ENCODE measurements at places on chromosomes 11 and 22.
A peak's percentile ranks its signal among the peaks of the same experiment; 100 is the strongest.

- DNase-seq: no peak
Observed at GRCh38 chr22:25750569-25751173, 8.7 kb downstream of the MYO18B start.

GRCh38 chr11:123665306-123665705 is 10.9 kb upstream of the SCN3B start:
- no peak for DNase-seq

GRCh38 chr11:115317277-115318185 is 186.7 kb downstream of the CADM1 start:
- no peak for DNase-seq

DNA sequence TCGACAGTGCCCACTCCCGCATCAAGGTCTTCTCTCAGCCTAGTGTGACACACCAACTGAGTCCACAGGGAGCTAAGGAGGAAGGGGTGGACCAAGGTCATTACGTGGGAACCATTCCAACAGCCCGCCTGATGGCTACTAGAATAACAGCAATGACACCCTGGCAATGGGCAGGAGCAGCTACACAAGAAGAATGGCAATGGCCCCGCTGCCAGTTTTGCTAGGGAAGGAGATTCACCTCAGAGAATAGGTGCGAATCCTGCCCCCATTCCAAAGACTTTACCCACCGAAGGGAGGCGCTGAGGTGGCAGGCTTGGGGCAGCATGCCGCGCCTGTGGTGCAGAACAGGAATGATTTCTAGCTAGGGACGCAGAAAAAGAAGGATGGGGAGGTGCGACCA is 9.1 kb downstream of the WT1 start:
- no peak for DNase-seq

- DNase-seq: no peak
Observed at GRCh38 chr11:59204746-59205145, 8.0 kb downstream of the MPEG1 start.

GRCh38 chr11:44600839-44601383 is 35.4 kb downstream of the CD82 start:
- no peak for DNase-seq

DNA sequence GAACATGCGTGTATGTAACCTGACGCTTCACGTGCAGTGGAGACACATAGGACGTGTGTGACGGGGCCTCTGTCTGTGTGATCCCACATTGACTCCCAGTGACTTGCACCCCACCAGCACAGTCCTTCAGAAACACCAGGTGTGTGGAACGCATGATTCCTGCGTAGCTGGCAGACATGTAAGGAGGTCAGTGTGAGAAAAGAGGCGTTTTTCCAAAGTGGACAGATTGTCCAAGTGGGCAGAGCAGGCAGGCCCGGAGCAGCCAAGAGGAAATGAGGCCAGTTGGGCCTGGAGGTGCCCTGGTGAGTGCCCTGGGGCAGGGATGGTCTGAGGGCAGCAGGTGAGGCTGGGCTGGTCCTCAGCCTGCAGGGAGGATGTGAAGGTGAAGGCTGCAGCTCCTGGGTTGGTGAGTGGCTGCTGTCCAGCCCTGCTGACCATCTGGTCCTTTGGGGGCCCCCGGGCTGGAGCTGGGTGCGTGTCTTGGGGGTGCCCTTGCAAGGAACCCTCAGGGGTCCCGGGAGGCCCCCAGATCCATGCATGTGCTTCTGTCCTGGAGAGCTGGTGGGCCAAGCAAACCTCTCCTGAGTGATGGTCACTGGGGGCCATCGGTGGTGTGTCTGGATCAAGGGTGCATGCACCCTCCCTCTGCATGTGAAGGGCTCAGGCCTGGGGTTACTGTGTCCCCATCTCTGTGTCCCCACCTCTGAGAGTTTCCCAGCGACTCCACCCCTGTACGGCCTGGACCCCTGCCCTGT is 26.6 kb downstream of the SHANK3 start:
- DNase-seq: no peak

- no peak for DNase-seq
Observed at GRCh38 chr11:40877256-40877655, 582.2 kb downstream of the LRRC4C start.

DNA sequence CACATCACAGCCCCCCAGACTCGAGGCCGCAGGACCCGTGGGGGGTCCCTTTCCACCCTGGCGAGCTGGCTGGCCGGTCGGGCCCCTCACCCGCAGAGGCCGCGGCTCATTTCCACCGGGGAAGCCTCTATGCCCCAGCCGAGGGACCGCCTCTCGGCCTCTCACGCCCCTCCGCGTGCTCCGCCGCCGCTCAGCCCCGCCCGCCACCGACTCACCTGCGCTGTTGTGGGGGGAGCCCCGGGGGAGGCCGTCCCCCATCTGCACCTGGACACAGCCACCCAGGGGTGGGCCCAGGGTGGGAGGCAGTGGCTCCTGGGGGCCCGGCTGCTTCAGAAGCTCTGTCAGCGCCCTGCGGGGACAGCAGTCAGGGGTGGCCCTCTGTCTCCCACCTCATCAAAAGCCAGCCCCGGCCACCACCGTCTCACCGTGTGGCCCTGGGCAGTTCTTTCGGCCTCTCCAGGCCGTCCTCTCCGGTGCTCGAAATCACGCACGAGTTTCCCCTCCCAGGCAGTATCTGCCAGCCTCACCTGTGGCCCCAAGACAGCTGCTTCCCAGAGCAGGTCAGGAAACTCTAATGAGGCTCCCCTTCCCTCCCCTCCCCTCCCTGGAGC is 3.8 kb downstream of the SHISA8 start:
- no peak for DNase-seq

- DNase-seq: no peak
Observed at GRCh38 chr11:35242412-35243242, 103.7 kb downstream of the CD44 start.

GRCh38 chr11:77091146-77091940 is 11.3 kb upstream of the OMP start:
- DNase-seq: peak; percentile 87

DNA sequence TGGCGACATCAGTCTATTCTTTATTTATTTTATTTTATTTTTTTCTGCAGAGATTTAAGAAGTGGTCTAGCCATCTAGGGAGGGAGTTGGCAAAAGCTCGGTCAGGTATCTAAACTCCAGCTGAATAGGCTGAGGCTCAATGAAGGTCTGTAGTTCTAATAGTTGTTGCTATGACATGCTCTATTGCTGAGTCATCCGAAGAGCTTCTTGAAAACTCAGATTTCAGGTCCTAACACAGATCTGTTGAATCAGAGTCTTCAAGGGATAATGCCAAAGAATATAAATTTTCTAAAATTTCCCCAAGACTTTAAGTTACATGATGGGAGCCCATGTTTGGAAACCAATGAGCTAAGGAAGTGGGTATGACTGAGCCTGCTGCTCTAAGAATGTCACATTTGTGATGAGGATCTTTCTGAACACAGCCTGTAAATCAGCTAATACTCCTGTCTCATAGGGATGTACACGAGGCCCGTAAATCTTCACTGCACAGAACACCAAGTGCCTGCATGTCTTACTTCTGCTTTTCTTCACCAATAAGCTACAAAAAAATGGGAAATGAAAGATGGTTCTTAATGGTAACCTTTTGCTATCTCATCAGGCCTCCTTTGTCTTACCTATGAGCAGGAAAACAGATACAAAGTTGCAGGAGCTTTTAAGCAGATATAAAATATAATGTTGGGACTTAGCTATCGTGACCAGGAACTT is 901.4 kb upstream of the API5 start:
- DNase-seq: no peak

- DNase-seq: peak; percentile 10
Observed at GRCh38 chr11:69027704-69028372, 14.8 kb upstream of the MRGPRF start.

GRCh38 chr11:119831011-119831410 is 102.0 kb upstream of the NECTIN1 start:
- DNase-seq: no peak

DNA sequence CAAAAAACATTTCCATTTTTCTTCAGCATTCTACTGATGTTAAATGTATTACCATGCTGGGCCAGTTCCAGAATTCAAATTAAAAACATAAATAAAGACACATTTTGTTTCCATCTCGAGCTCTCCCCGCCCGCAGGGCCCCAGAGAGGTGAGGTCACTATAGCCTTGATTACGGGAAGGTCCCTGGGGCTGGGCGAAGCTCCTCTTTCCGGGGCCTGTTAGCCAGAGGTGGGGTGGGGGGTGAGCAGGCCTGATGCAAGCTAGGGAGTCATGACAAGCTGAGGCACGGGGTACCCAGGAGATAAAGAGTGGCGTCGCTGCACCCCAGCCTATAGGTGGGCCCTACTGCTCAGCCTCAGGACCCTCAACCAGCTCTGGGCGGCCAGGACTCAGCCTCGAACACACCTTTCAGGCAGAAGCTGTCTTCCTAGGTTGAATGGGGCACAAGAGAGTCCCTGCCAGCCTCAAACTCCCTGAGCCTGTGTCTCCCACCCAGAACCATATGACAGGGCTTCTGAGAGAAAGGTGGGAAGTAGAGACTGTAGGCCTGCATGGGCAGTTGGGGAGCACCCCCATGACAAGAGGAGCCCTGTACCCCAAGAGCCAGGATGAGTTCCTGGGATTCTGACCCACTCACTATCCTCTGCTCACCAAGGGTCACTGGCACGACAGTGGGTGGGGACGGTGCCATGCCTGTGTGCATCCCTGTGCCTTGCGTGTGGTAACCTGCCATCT is 34.8 kb downstream of the KCNQ1OT1 start:
- no peak for DNase-seq

- no peak for DNase-seq
Observed at GRCh38 chr11:27280140-27280539, 82.9 kb downstream of the CCDC34 start.

- peak; percentile 53 for DNase-seq
Observed at GRCh38 chr11:117457835-117458234, 130.2 kb downstream of the CEP164 start.

GRCh38 chr11:74627381-74627780 is 35.0 kb downstream of the POLD3 start:
- DNase-seq: no peak

- DNase-seq: no peak
Observed at GRCh38 chr22:25899566-25899965, 157.6 kb downstream of the MYO18B start.

- no peak for DNase-seq
Observed at GRCh38 chr11:15824060-15824459, 532.3 kb downstream of the SOX6 start.

GRCh38 chr11:72174302-72175070 is 17.5 kb upstream of the FOLR1 start:
- no peak for DNase-seq

- DNase-seq: no peak
Observed at GRCh38 chr22:45310331-45310976, 720 bp downstream of the FAM118A start.

DNA sequence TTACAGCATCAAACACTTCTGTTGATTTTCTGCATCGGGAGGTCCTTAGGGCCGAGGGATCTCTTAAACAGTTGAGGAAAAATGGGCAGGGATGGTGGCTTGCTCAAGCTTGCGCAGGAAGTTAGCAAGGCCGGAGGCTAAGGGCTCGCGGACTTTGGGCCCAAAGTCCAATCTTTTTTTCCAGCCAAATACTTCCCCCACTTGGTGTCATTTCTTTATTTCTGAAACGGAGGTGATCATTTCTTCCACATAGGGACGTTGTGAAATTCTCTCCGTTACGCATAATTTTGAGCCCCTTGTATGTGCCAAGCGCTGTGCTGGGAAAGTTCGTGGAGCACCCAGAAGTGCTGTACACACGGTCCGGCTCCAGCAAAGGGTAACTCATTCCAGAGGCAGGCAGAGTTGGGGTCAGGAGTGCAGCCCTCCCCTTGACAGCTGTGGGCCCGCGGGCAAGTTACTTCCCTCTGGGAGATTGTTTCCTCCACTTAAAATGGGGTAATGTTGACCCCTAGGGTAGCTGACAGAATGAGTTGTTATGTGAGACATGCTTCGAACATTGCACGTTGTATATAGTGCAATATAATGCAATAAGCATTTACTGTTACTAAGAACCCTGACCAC is 809 bp downstream of the MIEF1 start:
- DNase-seq: no peak

- DNase-seq: no peak
Observed at GRCh38 chr11:57547854-57548377, 10.5 kb downstream of the SMTNL1 start.
